Large intestine (tissue), 12 donors: ENCODE measurements at places on chromosomes 3 and 15. TPM values are rescaled to one million over a fixed set of nuclear protein-coding genes. Genes with fewer than 3 reads are reported as not detected.

DNA sequence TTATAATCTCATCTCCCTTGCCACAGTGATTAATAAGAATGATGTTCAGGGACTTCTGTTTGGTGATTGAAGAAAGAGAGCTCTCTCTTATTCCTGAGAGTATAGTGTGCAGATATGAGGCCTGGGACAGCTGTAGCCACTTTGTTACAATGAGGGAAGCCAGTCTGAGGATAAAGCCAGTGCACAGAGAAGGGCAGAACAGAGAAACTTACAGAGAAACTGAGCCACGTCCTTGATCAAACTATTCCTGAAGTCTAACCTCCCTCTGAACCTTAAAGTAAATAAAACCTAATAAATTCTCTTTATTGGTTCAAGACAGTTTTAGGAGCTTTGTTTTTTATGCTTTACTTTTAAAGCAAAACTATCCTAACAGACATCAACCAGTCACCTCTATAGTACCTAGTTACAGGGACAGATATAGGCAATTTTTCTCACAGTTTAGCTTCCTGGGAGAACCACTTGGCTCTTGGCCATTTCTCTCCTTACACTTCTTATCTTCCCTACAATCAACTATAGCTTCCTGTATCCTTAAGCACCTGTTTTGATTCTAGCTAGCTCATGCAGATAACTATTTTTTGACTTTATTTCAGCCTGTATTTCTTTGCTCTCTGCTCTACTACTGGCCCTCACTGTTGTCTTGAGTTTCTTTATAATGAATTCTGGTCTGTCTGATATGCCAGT lies 284.4 kb downstream of the SHQ1 start:
- H3K27ac ChIP-seq: no peak overlapping the region
- DNase-seq: no peak
- H3K36me3 ChIP-seq: no peaks in the 10 kb centered on the region
- peaks cover 14% of the 10 kb centered on the region for H3K4me1 ChIP-seq

Gene HDC
- polyA plus RNA-seq: 0.28 TPM

Gene CCR2
- polyA plus RNA-seq: 1.3 TPM

- no peak overlapping the region for H3K4me3 ChIP-seq
- H3K27me3 ChIP-seq: no peaks in the 10 kb centered on the region
- H3K27ac ChIP-seq: no peak overlapping the region
- no peak for DNase-seq
- H3K4me1 ChIP-seq: no peaks in the 10 kb centered on the region
- H3K36me3 ChIP-seq: peaks cover 85% of the 10 kb centered on the region
These were observed 115.8 kb downstream of the LRIG1 start for GRCh38 chr3:66385066-66385465.

- H3K4me3 ChIP-seq: no peak overlapping the region
- H3K4me1 ChIP-seq: peaks cover 5% of the 10 kb centered on the region
- H3K27me3 ChIP-seq: no peaks in the 10 kb centered on the region
- peak; percentile 13 for DNase-seq
- H3K27ac ChIP-seq: no peak overlapping the region
- peaks cover 8% of the 10 kb centered on the region for H3K36me3 ChIP-seq
These were observed 17.4 kb upstream of the RTP2 start for GRCh38 chr3:187719628-187720336.

Gene NAALADL2
- 6.5 TPM for polyA plus RNA-seq

DNA sequence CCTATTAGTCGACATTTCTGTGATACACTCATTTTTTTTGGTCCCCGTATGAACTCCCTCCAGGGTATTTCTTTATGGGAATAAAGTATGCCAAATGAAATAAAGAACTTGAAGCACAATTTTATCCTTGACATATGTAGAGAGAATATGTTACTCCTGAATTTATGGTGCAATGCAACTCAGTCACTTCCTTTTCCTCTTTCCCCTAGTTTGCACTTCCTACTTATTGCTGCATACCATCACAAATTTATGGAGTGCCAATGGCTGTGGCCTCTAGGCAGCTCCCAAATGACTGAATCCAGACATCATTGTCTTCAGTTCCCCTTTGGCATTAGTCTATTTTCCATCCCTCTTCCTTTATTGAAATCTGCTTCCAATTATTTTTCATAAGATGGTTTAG lies 403.5 kb downstream of the FHIT start:
- no peaks in the 10 kb centered on the region for H3K36me3 ChIP-seq
- H3K27me3 ChIP-seq: no peaks in the 10 kb centered on the region
- H3K4me1 ChIP-seq: no peaks in the 10 kb centered on the region
- H3K27ac ChIP-seq: no peak overlapping the region
